ENCODE measurements at places on chromosomes 1 and 21.

GRCh38 chr1:175877939-175878737 is 134.7 kb upstream of the TNR start:
- no peak for DNase-seq

DNA sequence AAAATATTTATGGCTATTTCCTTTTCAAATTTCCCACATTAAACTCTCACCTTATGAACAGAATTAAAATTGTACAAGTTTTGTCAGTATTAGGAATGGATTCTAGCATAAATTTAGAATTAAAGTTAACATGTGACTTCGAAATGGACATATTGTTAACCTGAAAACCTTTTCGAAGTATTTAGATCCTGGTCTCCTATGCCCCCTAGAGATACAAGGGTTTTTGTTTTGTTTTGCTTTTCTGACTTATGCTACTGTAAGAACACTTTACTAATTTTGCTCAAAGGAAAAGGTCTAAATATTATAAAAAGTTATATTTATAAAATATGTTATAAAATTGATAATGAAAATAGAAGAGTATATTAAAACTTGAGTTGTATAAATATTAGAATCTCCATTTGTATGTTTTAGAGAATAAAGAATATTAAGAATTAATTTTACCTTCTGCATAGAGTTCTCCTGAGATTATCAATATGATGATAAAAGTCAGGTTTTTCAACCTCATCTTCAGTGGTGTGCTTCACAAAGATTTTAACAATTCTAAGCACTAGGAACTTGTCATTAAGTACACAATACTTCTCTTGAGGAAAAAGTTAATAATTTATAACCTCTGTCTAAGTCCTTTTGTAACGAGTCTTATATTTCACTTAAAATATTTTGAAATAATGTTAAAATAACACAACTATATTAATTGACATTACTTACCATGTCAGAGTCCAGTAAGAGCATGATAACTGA is at the start of gene F13B:
TSS of gene F13B (minus strand) at position 542 of the 738 bp plus-strand sequence. CDS start at position 505, 37 bp downstream.
- no peak for DNase-seq

DNA sequence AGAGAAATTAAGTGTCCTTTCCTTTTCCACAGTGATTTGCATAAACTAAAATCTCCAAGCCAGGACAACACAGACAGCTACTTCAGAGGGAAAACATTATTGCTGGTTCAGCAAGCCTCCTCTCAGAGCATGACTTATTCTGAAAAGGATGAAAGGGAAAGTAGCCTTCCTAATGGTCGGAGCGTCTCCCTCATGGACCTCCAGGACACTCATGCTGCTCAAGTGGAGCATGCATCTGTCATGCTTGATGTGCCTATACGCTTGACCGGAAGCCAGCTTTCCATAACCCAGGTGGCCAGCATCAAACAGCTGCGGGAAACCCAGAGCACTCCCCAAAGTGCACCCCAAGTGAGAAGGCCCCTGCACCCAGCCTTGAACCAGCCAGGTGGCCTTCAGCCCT is 39.1 kb downstream of the CLEC20A start:
- DNase-seq: no peak

GRCh38 chr1:186183970-186184628 is 191.0 kb downstream of the TPR start:
- no peak for DNase-seq

- no peak for DNase-seq
Observed at GRCh38 chr21:44590311-44590721, 2.0 kb downstream of the KRTAP10-6 start.

GRCh38 chr1:165116171-165116570 is 240.3 kb downstream of the LMX1A start:
- no peak for DNase-seq

DNA sequence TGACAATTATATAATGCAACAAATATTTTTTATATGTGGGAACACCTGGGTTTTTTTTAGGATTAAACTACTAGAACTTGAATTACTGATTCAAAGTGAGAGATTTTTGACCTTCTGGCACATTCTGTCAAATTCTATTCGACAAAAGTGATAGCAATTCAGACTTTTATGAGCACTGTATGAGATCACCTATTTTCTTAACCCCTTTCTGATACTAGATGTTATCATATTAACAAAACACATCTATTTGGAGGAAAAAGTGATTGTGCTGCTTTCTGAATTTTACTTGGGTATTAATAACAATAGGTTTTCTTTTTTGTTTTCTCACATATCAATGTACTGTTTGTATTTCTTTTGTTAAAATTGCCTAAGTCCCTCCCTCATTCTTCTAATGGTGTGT is 174.9 kb upstream of the GREM2 start:
- no peak for DNase-seq

DNA sequence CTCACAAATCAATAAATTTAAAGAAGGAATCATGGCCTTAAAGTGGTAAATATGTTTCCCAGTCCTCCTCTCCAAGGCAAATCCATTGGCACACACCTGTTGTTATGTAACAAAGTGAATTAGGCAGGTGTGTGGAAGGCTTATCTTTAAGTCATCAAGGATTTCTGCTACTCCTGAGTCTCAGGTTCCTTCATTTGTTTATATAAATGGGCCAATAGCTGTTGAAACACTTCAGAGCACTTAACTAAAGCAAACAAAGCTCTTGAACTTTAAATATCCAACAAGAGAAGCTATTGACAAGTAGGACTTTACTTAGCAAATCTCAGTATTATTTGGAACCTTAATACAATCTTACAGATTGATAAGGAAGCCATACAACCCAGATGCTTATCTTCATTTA is 99.3 kb upstream of the ESRRG start:
- no peak for DNase-seq

GRCh38 chr1:14372526-14372925 is 226.0 kb upstream of the KAZN start:
- DNase-seq: no peak

- DNase-seq: no peak
Observed at GRCh38 chr1:100539836-100540536, 2.0 kb downstream of the GPR88 start.

DNA sequence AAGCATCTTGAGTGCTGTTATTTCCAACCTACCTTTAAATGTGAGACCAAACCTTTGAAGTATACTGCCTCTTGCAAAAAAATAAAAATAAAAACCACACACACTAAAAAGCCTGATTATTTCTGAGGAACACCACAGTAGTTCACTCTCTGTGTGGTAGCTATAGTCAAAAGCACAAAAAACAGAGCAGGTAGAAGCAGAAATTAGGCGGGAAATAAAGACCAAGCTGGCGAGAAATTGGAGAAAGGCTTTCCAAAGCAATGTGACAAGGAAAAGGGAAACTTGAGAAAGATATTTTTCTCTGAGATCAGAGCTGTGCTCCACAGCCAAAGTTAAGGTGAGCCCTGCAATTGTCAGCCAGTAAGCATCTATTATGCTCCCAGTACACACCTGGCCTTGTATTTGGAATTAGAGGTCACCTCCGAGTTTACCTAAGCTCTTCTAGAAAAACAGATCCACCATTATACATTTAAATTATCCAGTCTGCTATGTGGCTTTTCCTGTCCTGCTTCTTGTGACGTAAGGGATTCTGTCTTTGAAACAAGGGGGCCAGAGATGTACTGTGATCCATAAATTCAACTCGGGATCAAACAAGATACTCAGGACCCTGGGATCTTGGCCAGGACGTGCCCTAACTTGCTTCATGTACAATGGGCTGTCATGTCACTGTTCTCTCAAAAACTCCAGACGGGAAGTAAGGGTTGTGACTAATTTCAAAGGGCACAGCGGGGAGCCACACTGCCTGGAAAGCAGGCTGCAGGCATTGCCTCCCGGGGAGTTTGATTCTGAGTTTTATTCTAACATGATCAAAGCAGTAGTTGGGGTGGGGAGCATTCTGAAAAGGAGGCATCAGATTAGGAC is 39.8 kb upstream of the RAB4A start:
- DNase-seq: no peak

DNA sequence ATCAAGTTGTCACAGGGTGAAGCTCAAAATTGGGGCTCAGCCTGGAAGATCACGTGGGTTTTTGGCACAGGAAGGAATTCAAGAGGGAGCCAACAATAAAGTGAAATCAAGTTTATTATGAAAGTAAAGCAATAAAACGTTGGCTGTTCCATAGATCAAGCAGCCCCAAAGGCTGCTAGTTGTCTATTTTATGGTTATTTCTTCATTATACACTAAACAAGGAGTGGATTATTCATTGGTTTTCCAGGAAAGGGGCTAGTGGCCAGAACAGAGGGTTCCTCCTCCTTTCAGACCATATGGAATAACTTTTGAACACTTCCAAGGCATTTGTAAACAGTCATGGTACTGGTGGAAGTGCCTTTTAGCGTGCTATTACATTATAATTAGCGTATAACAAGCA is 723.5 kb upstream of the ADAMTS5 start:
- no peak for DNase-seq

DNA sequence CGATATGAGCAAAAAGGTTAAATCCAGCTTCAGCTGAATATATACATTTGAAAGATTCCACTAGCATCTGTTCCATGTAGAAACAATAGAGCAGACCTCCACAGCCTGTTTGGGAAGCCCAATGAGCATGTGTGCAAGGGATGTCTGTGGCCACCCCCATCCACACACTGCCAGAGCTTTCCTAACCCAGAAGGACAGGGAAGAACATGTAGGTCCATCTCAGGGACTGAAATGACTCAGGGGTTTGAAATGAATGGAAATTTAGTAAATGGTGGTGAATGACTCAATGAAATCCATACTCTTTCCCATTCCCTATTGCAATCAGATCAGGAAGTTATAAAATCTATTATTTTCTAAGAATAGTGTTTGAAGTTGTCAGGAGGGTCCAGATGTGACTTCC is 397.2 kb downstream of the DUSP10 start:
- DNase-seq: no peak

DNA sequence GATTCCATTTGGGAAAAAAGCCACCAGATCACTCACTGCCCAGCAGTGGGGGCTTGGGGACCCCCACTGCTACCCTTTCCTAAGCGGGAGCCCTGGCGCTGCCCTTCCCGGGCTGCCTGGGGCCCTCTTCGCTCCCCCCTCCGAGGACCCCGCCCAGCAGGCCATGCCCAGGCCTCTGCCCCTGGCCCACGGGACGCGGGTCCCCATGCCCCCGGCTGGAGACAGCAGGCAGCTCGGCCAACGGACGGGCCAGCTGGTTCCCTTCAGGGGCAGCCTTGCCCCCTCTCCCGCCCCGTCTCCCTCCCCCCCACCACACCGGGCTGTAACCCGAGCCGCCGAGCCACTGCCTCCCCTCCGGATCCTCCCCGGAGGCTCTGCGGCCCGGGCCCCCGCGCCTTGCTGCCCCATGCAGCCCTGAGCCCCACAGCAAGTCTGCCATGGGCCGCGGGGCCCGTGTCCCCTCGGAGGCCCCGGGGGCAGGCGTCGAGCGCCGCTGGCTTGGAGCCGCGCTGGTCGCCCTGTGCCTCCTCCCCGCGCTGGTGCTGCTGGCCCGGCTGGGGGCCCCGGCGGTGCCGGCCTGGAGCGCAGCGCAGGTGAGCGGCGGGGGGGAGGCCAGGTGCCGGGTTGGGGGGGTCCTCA is at the start of gene MMP23B:
TSS of gene MMP23B (plus strand) at position 392 of the 639 bp plus-strand sequence. CDS start at position 438, 46 bp downstream.
- DNase-seq: no peak

GRCh38 chr21:15713412-15713811 is 16.4 kb upstream of the USP25 start:
- no peak for DNase-seq

DNA sequence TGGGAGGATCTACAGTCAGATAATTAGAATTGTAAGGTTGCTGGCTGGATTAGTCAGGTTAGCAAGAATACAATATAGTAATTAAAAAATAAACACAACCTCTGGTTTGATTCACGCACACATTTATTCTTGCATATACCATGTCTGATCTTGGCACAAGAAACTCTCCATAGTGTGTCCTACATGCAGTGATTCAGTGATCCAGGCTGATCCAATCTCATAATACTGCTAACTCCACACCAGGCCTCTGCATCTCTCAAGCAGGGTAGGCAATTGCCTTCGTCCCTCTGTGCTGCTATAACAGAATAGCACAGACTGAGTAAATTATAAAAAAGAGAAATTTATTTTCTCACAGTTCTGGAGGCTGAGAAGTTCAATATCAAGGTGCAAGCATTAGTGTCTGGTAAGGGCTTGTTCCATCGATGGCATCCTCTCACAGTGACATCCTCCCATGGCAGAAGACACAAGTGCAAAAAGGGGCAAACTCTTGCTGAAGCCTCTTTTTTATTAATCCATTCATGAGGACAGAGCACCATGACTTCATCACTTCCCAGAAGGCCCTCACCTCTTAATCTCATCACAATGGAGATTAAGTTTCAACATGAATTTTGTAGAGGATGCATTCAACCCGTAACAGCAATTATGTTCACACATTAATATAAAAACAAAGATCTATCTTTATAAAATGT is 741.0 kb upstream of the NCAM2 start:
- no peak for DNase-seq

- DNase-seq: no peak
Observed at GRCh38 chr1:212628813-212629415, 20.4 kb downstream of the ATF3 start.

- DNase-seq: no peak
Observed at GRCh38 chr21:17334484-17334883, 178.4 kb upstream of the CXADR start.

DNA sequence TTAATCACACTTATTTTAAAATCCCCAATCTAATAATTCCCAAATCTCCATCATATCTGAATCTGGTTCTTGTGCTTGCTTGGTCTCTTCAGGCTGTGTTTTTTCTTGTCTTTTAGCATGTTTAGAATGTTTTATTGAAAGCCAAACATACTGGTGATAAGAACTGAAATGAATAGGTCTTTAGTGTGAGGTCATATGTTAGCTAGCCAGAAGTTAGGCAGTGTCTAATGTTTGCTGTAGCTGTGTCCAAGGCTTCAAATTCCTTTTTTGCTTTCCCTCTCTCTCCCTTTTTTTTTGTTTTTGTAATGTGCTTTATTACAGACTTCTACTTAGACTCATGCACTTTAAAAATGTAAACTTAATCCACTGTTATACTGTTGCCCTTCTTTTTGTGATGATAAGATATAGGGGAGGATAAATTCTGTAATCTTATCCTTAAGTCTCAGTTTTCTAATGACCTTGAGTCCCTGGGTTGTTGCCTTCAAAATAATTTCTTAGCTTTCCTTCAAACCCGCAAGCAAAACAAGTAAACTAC is 725.1 kb downstream of the BRINP3 start:
- DNase-seq: no peak

GRCh38 chr1:34900775-34901502 is 28.5 kb downstream of the DLGAP3 start:
- DNase-seq: no peak
